ENCODE measurements at places on chromosomes 3 and 15.

DNA sequence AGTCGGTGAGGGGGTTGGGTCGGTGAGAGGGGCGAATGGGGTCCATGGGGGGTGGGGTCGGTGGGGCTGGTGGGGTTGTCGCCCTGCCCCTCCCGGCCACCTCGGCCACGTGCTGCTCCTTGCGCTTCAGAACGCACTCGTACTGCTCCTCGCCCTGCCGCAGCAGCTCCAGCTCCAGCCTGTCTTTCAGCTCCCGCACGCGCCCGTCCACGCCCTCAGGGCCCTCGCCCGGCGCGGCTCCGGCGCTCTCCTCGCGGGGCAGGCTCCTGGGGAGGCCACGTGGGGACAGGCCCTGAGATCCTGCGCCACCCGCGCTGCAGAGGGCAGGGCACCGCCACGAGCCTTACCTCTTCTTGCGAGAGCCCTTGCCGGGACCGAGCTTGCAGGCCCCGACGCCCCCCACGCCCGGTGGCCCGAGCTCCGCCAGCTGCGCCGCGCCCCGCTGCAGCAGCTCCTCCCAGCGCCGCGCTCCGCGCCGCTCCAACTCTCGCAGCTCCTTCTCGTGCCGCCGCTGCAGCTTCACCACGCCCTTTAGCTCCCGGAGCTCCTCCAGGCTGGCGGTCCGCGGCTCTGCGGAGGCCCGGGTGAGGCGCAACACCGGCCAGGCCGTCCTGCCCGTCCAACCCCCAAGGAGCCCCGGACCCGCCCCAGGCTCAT lies 8.2 kb upstream of the ANKRD63 start:
- DNase-seq, result no peak

DNA sequence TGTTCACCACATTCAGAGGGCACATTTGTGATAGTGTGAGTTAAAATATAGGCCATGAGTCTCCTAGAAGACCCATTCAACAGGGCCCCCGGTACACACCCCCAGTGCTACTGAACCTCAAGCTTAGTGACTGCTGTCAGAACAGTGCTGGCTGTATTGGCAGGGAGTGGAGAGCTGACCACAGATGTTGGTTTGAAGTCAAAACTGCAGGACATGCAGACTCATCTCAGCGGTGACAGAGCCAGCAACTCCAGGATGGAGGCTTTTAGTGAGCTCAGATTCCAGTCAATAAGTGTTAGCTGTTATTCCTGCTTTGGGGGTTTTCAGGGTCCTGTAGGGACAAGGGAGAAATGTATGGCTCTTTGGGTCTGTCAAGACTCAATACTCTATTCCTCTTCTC lies 29.1 kb downstream of the PRR20G start:
- no peak for DNase-seq

GRCh38 chr15:74208901-74209559 lies 6.4 kb upstream of the STRA6 start:
- DNase-seq, result no peak

GRCh38 chr3:168040607-168041208 lies 55.0 kb downstream of the GOLIM4 start:
- no peak for DNase-seq

DNA sequence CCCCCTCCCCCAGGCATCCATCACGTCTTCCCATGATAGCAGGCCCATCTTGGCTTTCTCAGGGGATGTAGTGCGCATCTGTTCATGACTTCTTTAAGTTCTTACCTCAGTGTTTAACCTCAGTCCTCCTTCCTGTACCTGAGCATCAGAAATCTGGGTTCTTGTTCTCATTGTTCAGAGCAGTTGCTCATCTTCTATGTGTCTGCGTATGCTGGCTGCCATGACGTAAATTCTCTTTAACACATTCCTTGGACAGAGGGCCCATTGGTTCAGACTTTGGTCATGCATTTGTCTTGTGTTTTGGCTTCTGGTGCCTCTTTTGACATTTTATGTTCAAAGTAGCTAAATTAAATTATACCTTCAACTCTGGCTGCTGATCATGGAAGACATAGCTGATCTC lies 227.3 kb downstream of the CACNA2D3 start:
- DNase-seq, result no peak

GRCh38 chr15:78064544-78064943 lies 13.0 kb downstream of the TBC1D2B start:
- no peak for DNase-seq

DNA sequence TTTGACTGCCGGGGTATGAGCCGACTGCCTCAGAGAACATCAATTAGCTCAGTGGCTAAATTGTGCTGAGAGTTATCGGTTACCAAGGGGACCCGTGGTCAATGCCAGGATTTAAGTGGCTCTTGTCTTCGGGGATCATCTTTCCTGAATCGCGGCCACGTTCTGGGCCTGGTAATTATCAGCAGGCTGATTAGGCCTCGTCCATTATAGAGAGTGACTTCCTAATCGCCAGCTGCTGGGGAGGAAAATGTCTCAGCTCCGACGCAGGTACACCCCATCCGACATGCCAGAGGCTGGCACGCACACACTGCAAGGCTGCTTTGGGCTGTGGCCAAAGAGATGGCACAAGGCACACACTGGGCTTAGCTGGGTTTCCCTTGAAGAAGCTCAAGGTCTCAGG lies 10.6 kb downstream of the TRH start:
- DNase-seq, result no peak

DNA sequence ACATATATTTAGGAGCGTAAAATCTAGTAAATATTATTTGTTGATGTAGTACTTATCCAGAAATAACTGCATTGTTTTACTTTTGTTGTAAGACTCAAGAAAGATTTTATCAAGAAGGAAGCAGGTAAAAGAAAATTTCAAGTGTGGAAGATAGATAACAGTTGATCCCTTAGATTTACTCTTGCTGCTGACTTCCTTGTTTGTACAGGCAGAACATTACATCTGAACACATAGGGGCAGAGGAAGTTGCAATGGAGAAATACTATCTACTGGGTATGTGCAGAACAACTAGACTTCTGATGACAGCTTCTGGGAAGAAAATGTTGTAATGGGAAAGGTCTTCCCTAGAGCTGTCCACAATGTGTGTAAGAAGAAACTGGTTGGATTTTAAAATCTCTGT lies 350.6 kb downstream of the NLGN1 start:
- no peak for DNase-seq

DNA sequence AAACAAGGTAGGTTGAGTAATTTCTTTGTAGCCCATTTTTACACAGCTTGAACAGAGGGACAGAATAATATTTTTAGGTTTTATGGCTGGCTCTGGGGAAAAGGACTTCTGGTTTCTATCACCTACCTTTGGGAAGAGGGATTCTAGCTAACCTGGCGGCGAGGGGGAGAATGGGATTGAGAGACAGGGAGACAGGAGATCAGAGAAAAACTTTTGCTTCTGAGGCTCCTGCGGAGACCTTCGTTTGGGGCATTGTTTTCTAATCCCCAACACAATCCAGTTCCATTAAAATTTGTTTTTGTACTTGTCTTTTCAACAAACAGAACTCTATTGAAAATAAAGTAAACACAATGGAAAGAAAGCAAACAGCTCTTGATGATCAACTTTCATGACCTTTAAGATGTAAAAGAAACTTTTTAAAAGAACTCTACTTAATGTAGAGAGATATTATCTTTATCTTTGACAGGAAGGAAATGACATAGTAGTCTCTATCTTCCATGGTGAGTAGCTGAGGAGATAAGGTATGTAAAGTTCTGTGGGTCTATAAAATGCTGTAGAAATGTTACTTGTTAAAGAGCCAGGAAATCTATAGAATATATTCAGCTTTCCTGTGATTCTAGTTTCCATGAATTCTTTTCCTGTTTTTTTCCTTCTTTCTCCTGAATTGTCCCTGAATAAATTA lies 37.0 kb upstream of the P2RY1 start:
- DNase-seq, result no peak

DNA sequence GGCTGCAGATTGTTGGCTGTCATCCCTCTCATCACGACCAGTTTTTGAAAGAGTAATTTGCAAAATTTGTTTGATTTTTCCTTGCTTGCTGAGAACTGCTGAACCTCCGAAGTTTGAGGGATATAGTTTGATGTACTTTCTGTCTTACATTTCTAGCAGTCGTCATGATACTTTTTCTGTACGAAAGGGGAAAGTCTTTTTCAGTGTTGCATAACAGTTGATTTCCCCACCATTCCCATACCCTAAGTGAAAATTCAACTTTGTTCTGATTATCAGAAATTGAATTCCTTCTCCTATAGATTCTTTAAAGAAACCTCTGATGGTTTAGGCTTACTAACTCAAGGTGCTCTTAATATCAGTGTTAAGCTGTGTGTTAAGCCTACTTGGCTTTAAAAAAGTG lies 1.6 kb downstream of the PDE8A start:
- no peak for DNase-seq

DNA sequence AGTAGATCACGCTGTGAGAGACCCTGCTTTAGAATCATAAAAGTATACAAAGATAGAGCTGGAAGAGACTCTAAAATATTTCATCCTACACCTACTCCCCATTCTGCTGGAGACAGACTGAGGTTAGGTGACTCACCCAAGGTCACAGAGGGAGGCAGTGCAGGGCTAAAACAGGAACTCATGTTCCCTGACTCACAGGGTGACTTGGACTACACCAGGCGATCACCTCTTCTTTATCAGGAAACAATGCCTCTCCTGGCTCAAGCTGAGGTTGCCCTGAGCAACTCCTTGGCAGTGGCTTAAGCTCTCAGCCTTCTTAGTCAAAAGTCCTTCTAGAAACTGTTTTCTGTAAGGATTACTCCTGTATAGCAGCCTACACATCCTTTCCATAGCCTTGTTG lies 26.4 kb upstream of the TNFAIP8L3 start:
- DNase-seq, result no peak

DNA sequence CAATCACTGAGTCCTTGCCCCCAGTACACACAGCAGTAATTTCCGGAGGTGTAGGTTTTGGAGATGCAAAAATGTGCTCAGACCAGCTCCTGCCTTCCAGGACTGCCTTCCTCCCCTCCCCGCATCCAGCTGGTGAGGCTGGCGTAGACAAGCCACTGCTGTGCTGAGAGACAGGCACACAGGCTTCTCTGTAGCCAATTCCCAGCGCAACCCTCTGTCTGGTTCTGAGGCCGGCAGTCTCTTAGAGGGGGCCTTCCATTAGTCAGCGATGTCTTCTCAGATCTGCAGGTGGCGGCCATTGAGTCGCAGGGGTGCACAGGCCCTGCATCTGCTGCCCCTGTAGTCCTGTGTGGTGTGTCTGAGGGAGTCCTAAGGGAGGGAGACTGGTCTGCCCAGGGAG lies 114.4 kb downstream of the DNAJB8 start:
- DNase-seq, result no peak

DNA sequence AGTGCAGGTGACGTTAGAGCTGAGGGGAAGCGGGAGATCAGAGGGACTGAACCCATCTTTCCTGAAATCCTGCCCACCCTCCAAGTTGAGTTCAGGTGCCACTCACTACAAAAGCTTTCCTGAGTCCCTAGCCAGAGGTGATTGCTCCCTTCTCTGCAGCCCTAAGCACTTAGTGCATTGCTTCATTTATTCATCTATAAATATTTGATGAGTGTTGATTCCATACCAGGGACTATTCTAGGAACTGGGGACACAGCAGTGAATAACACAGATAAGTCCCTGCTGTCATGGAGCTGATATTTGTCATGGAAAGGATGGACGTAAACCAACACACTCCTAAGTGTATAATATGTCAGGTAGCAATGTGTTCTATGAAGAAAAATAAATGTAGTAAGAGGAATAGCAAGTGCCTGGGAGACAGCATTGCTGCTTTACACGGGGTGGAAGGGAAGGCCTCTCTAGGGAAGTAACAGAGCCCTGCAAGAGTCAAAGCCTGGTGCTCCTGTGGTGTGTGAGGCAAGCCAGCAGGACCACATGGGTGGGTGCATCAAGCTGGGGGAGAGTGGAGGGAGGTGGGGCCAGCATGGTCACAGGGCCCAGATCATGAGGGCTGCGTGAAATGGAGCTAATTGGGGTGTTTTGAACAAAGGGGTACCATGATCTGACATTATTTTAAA lies 18.6 kb downstream of the ALPK3 start:
- no peak for DNase-seq

GRCh38 chr3:43345877-43346276 lies 59.5 kb downstream of the SNRK start:
- DNase-seq, result no peak

- DNase-seq, result no peak
These were observed 29.9 kb upstream of the GRIP2 start for GRCh38 chr3:14570089-14570488.

- DNase-seq, result peak; percentile 32
These were observed 16.7 kb upstream of the CMTM7 start for GRCh38 chr3:32374788-32375595.

- no peak for DNase-seq
These were observed 61.8 kb downstream of the FAIM start for GRCh38 chr3:138670407-138670806.

- no peak for DNase-seq
These were observed 27.6 kb upstream of the RAB7A start for GRCh38 chr3:128698211-128699047.

DNA sequence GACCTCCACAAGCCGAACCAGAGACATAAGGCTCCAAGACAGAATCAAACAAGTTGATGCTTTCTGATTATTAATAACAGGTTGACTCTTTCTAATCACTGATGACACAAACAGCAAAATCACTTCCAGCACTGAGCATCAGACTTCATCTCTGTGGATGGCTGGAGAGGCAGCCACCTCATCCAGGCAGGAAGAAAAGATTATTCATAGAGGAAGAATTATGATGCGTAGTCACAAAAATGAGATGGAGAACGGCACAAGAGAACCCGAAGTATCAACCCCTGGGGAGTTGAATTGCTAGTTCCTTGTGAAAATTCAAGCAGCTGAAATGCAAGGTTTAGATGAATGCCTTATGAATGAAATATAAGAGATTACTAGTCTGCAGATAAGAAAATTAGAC lies 49.9 kb upstream of the LMCD1 start:
- DNase-seq, result no peak

GRCh38 chr3:17846466-17846865 lies 104.0 kb upstream of the TBC1D5 start:
- no peak for DNase-seq

- no peak for DNase-seq
These were observed 77.1 kb downstream of the AKAP13 start for GRCh38 chr15:85457392-85457968.

GRCh38 chr3:151686257-151686656 lies 47.5 kb upstream of the AADACL2 start:
- no peak for DNase-seq

GRCh38 chr3:182092662-182093262 lies 381.0 kb downstream of the SOX2 start:
- DNase-seq, result no peak

DNA sequence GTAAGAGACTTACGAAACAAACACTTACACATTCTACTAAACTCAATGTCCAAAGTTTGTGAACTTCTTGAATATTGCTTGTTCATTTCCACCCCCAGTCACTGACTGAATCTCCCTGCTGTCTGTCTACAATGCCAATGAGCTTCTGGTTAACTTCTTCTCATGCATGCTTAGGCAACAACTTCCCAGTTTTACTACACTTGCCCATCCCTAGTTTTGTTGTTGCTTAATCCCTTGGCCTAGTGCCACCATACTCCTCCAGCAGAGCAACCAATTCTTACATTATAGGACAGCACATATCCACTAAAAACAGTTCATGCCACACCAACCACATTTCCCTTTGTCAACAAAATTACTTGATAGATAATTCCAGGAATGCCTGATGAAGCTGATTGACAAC lies 40.9 kb upstream of the CCR2 start:
- DNase-seq, result no peak

- no peak for DNase-seq
These were observed 196.5 kb downstream of the EPHB1 start for GRCh38 chr3:134991472-134992010.

Measured in GM18507 (cell line).